Heart left ventricle (tissue), 16 donors: ENCODE measurements at places on chromosomes 11 and 22. TPM values are rescaled to one million over a fixed set of nuclear protein-coding genes. Genes with fewer than 3 reads are reported as not detected.
A peak's percentile ranks its signal among the peaks of the same experiment; 100 is the strongest.

GRCh38 chr11:76579056-76579751 is 91.3 kb downstream of the LRRC32 start:
- H3K4me1 ChIP-seq: peaks cover 44% of the 10 kb centered on the region
- no peaks in the 10 kb centered on the region for H3K36me3 ChIP-seq
- DNase-seq: peak; percentile 85
- H3K27ac ChIP-seq: peak overlapping the region; percentile 90

DNA sequence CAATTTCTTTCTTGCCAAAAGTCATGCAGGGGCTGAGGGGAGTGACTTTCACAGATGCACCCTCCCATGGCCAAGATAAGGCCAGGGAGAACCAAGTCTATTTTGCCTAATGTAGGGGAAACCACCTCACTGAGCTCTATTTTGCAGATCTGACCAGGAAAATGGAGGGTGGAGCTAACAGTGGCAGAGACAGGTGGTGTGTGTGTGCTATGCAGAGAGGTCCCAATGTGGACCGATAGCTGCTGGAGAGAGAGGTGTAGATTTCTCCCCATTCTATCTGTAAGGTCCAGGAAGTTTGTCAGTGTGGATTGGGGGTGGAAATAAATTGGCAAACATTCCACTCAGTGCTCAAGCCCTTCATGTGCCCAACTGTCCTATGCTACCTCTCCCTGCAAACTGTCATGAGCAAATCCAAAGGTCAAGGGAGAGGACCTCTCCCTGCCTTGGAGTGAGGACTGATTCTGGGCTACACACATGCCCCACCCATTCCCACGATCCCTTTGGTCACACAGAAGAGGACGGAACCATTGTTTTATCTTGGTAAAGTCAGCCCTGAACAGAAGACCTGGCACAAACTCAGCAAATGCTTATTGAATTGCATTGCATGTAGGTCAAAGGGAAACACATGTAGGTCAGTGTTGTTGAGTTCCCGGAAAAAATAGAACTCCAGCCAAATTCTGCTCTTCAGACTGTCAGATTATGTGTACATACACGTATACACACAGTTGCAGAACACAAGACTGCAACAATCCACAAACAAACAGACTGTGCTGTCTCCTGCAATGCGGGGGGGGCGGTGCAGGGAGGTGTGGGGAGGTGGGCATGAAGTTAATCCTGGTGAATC is 65.9 kb downstream of the C11orf58 start:
- H3K4me1 ChIP-seq: peaks cover 41% of the 10 kb centered on the region
- no peaks in the 10 kb centered on the region for H3K27me3 ChIP-seq
- H3K4me3 ChIP-seq: no peak overlapping the region
- H3K27ac ChIP-seq: peak overlapping the region; percentile 83
- no peaks in the 10 kb centered on the region for H3K36me3 ChIP-seq
- no peak for DNase-seq

The C22orf42 gene
- not detected for polyA plus RNA-seq

DNA sequence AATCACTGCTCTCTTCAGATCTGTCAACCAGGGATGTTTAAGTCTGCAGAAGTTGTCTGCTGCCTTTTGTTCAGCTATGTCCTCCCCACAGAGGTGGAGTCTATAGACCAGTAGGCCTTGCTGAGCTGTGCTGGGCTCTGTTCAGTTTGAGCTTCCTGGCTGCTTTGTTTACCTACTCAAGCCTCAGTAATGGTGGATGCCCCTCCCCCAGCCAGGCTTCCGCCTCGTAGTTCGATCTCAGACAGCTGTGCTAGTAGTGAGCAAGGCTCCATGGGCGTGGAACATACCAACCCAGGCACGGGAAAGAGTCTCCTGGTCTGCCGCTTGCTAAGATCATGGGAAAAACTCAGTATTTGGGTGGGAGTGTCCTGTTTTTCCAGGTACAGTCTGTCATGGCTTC is 27.6 kb upstream of the CASP12 start:
- no peak overlapping the region for H3K4me3 ChIP-seq

GRCh38 chr22:17343766-17344165 is 25.5 kb upstream of the CECR2 start:
- H3K27ac ChIP-seq: no peak overlapping the region
- H3K4me3 ChIP-seq: no peak overlapping the region
- no peaks in the 10 kb centered on the region for H3K4me1 ChIP-seq

The CCDC188 gene
- 0.50 TPM for polyA plus RNA-seq

- H3K4me1 ChIP-seq: no peaks in the 10 kb centered on the region
- no peaks in the 10 kb centered on the region for H3K36me3 ChIP-seq
- no peak for DNase-seq
- H3K27ac ChIP-seq: no peak overlapping the region
These were observed 16.3 kb downstream of the LTO1 start for GRCh38 chr11:69658626-69659450.

GRCh38 chr11:12552692-12553091 is 121.5 kb upstream of the TEAD1 start:
- no peaks in the 10 kb centered on the region for H3K27me3 ChIP-seq
- DNase-seq: peak; percentile 45
- H3K4me3 ChIP-seq: no peak overlapping the region
- no peaks in the 10 kb centered on the region for H3K36me3 ChIP-seq
- peaks cover 26% of the 10 kb centered on the region for H3K4me1 ChIP-seq
- no peak overlapping the region for H3K27ac ChIP-seq

The RIMBP3C gene
- polyA plus RNA-seq: not detected

DNA sequence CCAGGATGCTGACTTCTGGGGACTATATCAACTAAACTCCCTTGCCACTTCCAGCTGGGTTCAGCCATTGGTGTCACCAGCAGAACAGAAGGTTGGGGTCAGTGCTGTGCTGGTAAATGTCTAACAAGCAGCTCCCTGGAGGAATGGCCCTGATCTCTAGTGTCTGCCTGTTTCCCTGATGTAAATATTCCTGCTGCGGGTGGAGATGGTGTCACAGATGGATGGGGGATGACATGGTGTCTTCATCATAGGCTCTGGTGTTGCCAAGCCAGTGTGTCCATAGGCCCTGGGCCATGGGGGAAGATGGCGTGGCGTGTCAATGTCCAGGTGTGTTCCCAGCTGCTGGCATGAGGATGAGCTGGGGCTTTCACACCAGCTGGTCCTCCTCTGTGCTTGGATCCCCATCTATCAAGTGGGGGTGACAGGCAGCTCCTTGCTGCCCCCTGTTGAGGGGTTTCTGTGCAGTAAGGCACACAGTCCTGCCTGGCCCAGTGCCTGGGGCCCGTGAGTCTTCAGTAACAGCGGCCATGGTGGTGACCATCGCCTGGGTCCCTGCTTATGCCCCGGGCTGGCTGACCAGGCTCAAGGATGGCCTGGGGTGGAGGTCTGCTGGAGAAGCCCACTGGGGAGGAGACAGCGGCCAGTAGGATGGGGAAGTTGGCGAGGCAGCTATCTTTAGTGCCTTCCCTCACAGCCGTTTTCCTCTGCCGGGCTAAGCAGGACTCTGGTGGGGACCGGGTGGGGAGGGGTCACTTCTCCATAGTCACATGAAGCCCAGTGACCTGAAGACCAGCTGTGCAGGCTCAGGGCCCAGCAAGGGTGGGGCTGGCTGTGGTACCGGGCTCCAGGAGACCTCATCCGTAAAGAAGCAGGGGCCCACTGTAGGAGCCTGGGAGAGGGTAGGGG is 12.7 kb downstream of the RPL3 start:
- H3K4me1 ChIP-seq: peaks cover 30% of the 10 kb centered on the region
- H3K27me3 ChIP-seq: no peaks in the 10 kb centered on the region
- no peak overlapping the region for H3K27ac ChIP-seq
- DNase-seq: no peak
- H3K4me3 ChIP-seq: no peak overlapping the region

DNA sequence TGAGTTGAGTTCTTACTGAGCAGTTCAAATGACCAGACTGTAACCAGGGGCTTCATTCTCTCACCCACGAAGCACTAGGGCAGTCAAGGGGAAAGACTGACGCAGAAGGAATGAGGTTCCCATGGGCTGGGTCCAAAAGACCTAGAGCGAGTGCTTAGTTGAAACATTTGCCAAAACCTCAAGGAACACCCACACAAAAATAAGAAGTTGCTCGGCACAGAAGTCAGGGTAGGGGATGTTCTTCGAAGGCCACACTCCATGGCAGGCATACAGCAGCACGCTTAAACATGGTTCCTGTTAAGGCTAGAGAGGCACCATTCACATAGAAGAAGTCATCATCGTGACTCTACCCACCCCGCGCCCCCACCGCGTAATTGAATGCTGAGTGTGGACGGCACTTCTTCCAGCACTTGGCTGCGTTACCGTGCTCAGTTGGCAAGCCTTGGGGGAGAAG is 52.9 kb downstream of the TIMP3 start:
- DNase-seq: peak; percentile 62
- no peaks in the 10 kb centered on the region for H3K27me3 ChIP-seq
- no peak overlapping the region for H3K4me3 ChIP-seq

GRCh38 chr11:116051494-116051893 is 547.3 kb upstream of the CADM1 start:
- no peaks in the 10 kb centered on the region for H3K36me3 ChIP-seq
- no peak for DNase-seq
- H3K4me3 ChIP-seq: no peak overlapping the region
- H3K27me3 ChIP-seq: no peaks in the 10 kb centered on the region

DNA sequence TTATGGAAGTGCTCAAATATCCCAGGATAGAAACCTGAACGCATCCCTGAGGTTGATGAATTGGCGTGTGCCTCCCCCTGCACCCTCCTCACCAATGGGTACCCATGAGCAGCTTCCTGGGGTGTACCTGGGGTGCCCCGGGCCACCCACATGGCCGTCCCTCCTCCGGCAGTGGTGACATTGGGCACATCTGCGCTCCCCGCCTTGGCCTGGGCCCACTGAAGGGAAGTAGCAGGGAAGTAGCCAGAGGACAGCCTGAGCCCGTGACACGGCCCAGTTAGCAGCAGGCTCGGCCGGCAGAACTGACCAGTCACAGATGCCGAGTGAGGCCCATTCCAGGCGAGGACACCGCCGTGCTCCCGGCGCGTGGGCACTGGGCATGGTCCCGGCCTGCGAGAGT is 16.7 kb downstream of the MRPL23 start:
- no peak for DNase-seq
- no peaks in the 10 kb centered on the region for H3K36me3 ChIP-seq
- no peaks in the 10 kb centered on the region for H3K4me1 ChIP-seq
- no peaks in the 10 kb centered on the region for H3K27me3 ChIP-seq
- H3K27ac ChIP-seq: no peak overlapping the region

The PKP3 gene
- polyA plus RNA-seq: 0.17 TPM

DNA sequence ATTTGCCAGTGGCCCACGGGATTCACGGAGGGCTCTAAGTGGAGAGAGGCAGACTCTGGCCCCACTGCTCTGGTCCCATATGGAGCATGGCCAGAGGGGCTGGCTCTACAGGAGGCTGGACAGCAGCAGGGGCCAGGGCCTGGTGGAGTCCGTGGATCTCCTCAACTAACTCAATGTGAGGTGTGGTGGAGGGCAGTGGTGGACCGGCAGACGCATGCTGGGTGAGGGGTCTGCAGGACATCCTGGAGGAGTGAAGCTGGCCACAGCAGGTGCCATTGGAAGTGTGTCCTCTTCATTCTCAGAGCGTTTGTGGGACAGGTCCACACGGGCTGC is 15.6 kb downstream of the IGF2 start:
- H3K36me3 ChIP-seq: no peaks in the 10 kb centered on the region
- no peak overlapping the region for H3K27ac ChIP-seq
- no peak overlapping the region for H3K4me3 ChIP-seq

DNA sequence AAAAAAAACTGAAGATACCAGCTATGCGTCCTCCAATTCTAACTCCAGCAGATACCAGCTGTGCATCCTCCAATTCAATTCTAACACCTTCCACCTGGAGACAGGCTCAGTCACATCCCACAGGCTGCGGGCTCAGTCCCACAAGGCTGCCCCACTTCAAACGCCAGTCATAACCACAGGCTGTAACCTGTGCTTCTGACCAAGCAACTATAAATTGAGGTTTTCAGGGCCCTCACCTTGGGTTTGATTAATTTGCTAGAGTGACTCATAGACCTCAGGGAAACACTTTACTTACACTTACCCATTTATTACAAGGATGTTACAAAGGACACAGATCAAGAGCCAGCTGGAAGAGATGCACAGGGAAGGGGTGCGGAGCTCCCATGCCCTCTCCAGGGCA is 32.4 kb upstream of the MSANTD2 start:
- H3K4me1 ChIP-seq: no peaks in the 10 kb centered on the region
- no peak overlapping the region for H3K27ac ChIP-seq

DNA sequence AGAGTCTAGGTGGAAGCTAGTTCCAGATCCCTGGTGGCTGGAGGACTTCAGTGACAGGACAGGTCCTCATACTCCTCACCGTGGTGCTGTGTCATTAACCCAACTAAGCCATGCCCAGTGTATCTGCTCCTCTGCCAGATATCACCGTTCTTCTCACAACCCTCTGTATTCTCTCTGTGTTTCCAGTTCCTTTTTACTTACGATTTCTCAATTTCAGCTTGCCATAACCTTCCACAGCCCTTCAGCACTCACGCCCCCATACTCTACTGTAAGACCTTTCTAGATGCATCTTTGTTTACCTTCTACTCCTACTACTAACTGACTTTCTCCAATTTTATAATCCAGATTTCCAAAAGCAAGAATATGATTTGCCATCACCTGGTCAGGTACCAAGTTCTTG is 26.1 kb upstream of the RIC3 start:
- no peaks in the 10 kb centered on the region for H3K36me3 ChIP-seq
- no peaks in the 10 kb centered on the region for H3K27me3 ChIP-seq
- H3K4me3 ChIP-seq: no peak overlapping the region
- DNase-seq: no peak
- no peaks in the 10 kb centered on the region for H3K4me1 ChIP-seq

The PTPN5 gene
- polyA plus RNA-seq: 4.7 TPM
